Activated CD4-positive, alpha-beta T cell treated with anti-CD3 and anti-CD28 coated beads, Interleukin-2, amount 50 U/mL, for 1 hour (primary cell): ENCODE measurements at places on chromosomes 16 and 17.

- peak; percentile 86 for DNase-seq
These were observed at the start of the genes VPS9D1 and ZNF276 for GRCh38 chr16:89720813-89721545. Gene VPS9D1, minus strand, starts transcription at chr16:89720898. Its CDS starts 37 bp downstream, at chr16:89720861. Gene ZNF276, plus strand, starts transcription at chr16:89721537. Its CDS starts 104 bp downstream, at chr16:89721641.

GRCh38 chr16:84752600-84752999 is 52.8 kb downstream of the USP10 start:
- no peak for DNase-seq

DNA sequence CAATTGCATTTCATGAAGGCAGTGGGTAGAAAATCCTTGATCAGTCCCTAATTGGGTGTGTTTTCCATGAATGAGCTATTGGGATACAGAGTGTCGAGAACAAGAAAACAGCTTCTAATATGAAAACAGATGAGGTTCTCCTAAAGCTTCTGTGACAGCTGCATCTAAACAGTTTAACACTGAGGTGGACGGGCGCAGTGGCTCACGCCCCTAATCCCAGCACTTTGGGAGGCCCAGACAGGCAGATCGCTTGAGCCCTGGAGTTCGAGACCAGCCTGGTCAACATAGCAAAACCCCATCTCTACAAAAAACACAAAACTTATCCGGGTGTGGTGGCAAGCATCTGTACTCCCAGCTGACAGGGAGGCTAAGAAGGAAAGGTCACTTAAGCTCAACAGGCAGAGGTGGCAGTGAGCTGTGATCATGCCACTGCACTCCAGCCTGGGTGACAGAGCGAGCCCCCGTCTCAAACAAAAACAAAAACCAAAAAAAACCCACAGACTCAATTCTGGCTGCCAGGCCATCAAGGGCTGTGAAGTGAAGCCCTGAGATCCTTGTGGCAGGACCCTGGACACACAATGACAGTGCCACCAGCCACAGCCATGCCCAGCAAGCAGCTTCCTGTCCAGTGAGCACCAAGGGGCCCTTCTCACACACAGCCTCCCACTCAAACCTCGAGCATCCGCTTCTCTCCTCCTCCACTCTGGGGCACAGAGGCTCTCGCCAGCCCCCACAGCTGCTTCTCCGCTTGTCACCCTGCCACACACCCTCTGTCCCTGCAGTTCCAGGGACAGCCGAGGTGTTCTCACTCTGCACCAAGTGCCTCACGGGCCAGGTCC is 44.0 kb downstream of the ANKRD11 start:
- DNase-seq: no peak

GRCh38 chr17:13931800-13932460 is 137.4 kb upstream of the COX10 start:
- DNase-seq: no peak

DNA sequence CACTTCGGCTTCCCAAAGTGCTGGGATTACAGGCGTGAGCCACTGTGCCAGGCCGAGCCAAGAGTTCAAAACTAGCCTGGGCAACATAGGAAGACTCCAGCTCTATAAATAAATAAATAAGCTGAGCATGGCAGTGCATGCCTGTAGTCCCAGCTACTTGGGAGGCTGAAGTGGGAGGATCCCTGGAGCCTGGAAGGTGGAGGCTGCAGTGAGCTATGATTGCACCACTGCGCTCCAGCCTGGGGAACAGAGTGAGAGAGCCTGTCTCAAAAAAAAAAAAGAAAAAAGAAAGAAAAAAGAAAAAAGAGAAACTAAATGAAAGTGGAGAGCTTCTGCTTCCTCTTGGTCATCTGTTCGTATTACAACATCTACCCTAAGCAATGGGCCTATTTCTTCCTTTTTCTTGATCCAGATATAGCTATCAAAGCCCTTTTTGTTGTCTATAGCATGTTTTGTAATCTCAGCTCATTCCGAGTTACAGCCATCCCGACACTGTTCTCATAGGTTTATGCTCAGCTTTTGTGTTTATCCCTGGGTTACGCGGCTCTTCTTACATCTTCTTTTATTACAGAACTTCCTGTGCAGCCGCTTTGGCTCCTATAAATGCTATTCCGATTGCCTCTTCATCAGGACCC is 14.1 kb upstream of the MAPK3 start:
- no peak for DNase-seq

DNA sequence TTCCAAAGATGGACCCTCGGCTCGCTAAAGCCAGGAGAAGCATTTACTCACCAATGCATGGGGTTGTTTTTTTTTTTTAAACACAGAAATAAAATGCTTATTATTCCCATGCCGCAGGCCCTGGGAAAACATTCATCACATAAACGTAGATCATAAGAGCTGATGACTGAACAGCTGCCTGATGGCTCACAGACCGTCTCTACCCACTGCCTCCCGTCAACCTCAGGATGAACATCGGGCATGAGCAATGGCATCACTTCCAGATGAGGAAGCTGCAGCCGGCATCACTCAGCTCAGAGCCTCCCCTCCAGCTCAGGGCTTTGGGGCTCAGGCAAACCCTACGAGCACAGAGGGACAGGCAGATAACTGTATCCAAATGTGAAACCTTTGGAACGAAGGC is 380.6 kb downstream of the CPPED1 start:
- no peak for DNase-seq
